ENCODE measurements at places on chromosomes 2 and 18. TPM values are rescaled to one million over a fixed set of nuclear protein-coding genes. Genes with fewer than 3 reads are reported as not detected.

ASB18 gene
- not detected for total RNA-seq

NAT8 gene
- not detected for total RNA-seq

LYPD6B gene
- 0.12 TPM for total RNA-seq

CAPN10 gene
- total RNA-seq, result 15.9 TPM
